ENCODE measurements at places on chromosomes 7 and 10.

DNA sequence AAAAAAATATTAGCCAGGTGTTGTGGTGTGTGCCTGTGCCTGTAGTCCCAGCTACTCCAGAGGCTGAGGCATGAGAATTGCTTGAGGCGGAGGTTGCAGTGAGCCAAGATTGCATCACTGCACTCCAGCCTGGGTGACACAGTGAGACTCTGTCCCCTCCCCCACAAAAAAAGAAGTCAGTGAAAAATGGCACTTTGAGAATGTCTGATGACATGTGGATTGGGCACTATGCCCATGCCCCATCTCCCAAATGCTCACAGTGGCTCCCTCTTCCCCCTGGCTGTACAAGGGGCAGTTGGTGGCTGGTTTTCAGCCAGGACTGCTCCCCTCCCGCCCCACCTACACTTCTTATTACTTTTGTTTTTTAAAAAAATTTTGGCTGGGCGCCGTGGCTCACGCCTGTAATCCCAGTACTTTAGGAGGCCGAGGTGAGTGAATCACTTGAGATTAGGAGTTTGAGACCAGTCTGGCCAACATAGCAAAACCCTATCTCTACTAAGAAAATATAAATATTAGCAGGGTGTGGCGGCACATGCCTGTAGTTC is 26.1 kb downstream of the IL15RA start:
- DNase-seq, result peak; percentile 32

GRCh38 chr10:95254629-95255028 is 36.2 kb downstream of the PDLIM1 start:
- DNase-seq, result no peak

DNA sequence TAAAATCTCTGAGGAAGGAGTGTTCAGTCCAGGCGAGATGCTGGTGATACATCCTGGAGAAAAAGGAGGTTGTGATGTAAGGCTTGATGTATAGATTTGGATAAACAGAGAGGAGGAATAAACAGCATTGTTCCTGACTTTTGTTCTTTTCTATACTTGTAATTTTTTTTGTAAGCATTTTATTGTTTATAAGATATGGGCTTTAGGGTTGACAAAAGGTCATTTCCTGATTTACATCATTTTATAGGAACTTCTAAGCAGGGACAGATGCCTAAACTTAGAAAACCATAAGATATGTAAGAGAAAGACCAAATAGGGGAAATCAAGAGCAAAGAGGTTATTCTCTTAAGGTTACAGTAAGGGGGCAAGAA is 16.7 kb upstream of the SLC26A4 start:
- no peak for DNase-seq

DNA sequence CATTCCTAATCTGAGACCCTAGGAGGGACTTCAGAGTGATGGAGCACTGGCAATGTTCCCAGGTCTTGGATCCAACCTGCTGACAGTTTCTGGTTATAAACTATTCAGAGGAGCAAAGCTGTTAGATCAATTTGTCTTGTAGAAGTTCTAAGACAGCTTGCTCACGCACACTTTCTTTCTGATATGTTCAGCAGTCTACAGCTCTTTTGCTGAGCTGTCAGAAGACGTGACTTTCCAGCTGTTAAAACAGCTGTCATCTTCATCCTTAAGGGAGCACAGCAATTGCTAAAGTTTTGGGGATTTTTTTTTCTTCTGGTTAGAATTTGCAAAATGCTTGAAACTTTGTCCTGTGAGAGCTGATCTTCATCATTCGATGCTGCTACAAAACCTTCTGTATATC is 823.1 kb downstream of the SORCS1 start:
- DNase-seq, result no peak

DNA sequence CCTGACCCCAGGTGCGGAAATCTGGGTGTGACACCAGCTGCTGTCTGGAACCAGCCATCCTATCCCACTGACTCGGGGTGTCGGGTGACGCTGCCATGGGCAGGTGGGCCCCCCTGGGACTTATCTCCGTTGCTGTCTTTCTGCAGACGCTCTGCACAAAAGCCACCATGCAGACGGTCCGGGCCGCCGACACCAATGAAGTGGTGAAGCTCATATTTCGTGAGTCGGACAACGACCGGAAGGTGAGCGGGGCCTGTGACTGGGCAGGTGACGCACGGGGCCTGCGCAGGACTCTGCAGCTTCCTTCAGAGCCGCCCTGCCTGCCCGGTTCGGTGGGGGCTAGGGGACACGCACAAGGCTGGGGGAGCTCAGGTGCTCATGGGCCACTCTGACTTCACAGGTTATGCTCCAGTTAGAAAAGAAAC is 36.6 kb downstream of the NKX6-2 start:
- DNase-seq, result no peak

DNA sequence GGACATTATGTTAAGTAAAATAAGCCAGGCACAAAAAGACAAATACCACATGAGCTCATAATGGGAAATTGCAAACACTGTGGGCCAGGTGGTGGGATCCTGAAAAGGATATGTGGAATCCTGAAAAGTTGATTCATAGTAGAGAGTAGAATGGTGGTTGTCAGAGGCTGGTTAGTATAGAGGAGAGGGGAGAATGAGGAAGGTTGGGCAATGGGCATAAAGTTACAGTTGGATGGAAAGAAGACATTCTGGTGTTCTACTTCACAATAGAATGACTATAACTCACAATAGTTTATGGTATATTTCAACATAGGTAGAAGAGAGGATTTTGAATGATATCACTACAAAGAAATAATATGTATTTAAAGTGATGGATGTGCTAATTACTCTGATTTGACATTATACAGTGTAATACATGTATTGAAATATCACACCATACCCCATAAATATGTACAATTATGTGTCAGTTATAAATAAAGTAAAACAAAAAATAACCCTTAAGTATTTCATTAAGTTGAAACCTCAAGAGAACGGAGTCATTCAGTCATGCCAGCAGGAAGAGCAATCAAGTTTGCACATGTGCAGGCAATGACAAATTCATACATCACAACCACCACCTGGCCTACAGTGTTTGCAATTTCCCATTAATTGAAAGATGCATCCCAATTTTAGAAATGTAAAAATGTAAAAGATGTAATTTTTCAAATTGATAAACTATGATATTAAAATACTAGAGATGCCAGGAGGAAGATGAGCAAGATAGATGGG is 156.7 kb downstream of the MAGI2 start:
- no peak for DNase-seq

DNA sequence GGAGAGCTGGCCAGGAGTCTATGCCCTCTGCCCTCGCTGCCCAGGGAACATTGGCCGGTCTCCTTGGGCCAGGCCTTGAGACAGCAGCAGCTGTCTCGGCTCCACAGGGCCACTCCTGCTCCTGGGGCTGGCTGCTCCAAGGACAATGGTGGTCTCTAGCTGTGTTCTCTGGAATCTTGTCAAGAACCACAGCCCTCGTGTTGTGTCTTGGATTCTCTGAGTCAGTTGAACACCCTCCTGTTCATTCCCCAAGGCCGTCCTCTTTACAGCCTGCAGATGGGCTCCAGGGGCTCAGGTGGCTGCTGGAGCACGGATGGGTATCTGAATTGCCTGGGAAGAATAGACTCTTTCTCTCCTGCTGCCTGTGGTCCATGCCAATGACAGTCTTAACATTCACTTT is 511.1 kb downstream of the GLRX3 start:
- no peak for DNase-seq

- DNase-seq, result no peak
Measured at GRCh38 chr10:56329961-56330360, 31.1 kb downstream of the ZWINT start.

DNA sequence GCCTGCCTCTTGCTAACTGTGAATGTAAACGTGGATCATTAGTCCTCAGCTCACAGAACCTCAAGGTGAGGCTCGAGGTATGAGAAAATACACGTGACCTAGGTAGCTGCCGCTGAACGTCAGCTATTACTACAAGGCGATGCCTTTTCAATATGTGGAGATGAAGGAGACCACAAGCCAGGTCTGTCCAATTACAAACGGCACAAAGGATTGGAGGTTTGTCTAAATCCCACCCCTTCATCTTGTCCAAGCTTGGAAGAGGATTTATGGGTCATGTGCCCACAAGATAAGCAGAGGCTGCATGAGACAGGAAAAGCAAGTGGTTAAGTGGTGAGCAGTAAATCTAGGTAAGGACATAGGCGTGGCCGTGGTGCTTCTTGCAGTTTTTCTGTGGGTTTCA is 3.4 kb downstream of the H2BK1 start:
- DNase-seq, result no peak

- DNase-seq, result no peak
Measured at GRCh38 chr10:99660662-99661376, 1.5 kb downstream of the ENTPD7 start.

DNA sequence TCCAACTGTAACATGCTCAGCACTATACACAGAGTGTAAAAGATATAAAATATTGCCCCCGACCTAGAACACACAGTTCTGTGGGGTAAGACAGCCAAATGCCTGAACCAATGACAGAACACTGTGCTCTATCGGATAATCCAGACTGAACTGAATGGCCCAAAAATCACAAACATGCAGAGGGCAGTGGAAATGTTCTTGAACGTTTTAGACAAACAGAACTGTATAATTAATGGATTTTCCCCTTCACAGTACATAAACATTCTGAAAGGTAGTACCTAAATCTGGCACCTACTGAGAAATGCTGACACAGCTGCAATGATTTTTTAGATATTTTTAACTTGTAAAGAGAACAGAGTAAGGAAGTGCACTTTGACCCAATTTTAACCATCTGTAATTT is 33.4 kb downstream of the PARD3 start:
- DNase-seq, result no peak

DNA sequence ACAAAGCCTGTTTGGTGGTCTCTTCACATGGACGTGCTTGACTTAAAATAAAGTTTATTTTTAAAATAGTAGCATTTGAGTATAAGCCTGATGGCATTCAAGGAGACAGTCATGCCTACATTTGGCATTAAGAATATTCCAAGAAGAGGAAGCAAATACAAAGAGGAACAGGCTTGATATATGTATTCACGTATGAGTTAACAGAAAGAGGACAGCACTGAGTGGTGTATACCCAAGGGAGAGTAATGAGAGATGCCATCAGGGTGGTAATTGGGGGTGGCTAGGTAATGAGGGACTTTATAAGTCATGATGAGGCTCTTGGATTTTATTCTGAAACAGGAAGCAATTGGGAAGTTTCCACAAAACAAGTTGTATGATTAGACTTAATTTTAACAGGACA is 363.3 kb downstream of the SEMA3D start:
- no peak for DNase-seq

GRCh38 chr10:49080071-49080470 is 35.3 kb downstream of the VSTM4 start:
- no peak for DNase-seq

DNA sequence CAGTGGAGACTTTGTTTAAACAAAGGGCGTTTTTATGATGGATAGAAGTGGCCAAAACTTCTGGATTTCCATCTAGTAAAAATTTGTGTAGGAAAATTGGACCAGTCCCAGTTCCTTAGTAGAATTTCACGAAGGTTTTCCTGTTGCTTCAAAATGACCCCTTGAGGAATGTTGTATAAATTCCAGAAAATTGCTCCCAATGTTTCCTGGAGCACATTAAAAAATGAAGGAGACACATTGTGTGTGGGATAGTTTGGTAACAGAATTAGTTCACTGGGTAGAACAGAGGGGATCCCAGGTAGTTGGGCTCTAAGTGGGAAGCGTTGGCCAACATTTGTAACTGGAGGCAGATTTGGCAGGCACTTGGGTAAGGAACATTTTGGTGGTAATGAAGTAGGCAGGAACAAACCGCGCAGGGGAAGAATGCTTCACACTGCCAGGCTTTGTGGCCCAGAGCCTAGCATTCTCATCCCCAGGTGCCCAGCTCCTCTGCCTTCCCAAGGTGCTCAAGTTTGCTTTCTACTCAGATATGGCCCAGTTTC is 758.6 kb downstream of the AUTS2 start:
- no peak for DNase-seq

- no peak for DNase-seq
Measured at GRCh38 chr10:105964009-105964408, 1200.5 kb downstream of the SORCS1 start.

- no peak for DNase-seq
Measured at GRCh38 chr10:69899727-69900595, 98.3 kb downstream of the COL13A1 start.

- no peak for DNase-seq
Measured at GRCh38 chr7:130649004-130649790, 19.4 kb downstream of the COPG2 start.

- no peak for DNase-seq
Measured at GRCh38 chr7:70512144-70512543, 619.8 kb upstream of the GALNT17 start.

- no peak for DNase-seq
Measured at GRCh38 chr10:44860811-44861736, 50.1 kb upstream of the TMEM72 start.

GRCh38 chr10:32298075-32298812 is 48.7 kb downstream of the EPC1 start:
- DNase-seq, result no peak

DNA sequence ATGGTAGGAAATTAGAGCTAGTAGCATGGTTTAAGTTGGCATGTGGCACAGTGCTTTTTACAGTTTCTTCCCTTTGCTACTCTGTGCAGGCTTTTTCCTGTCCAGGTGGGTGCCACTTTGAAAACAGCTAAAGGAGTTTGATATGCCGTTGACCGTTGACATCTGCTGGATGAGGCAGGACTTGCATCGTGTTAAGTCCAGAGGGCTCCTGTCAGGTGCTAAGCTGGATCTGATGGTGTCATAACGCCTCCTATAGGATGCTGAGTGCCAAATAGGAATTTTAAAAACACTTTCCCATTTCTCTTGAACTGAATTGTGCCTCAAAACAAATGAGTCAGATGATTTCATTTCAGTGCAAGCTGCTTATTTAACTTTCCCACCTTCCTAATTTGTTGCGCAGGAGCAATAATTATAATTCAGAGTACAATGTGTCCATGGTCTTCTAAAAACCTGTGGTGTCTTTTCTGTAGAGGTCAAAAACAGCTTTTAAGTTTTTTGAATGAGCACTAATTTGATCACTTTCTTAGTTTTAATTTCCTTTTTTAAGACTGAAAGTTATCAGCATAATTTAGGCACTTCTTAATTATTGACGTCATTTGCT is 178.3 kb downstream of the CDCA7L start:
- DNase-seq, result peak; percentile 6

- no peak for DNase-seq
Measured at GRCh38 chr7:158127241-158127640, 460.4 kb downstream of the PTPRN2 start.

- DNase-seq, result no peak
Measured at GRCh38 chr10:84065804-84066601, 73.3 kb upstream of the GHITM start.

DNA sequence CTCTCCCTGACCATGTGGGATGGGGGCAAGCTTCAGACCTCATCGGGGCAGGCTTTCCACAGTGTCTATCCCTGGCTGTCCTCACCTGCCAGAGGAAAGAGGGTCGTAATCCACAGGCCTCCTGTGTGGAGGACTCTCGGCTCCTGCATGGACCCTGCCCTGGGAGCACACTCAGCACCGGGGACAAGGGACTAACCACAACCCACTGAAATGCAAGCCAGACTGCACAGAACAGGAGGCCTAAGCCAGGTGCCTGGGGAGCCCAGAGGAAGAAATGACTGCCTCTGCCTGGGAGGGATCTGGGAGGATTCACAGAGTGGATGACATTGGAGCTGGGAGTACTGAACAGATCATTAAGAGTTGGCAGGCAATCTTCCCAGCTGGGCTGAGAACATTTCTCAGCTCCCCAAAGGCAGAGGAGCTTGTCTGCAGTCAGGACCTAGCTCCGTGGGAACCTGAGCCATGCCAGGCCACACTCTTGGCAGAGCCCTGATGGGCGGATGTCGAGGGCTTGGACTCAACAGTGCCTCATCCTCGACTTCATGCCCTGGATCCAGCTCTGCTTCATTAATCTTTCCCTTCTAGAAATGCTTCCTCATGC is 213.4 kb downstream of the USP6NL start:
- DNase-seq, result no peak

All from hematopoietic multipotent progenitor cell treated with erythropoietin and hydrocortisone succinate and interleukin-3 and kit ligand, for 15 days (in vitro differentiated cells).